ENCODE measurements at places on chromosomes 7 and 10. TPM values are rescaled to one million over a fixed set of nuclear protein-coding genes. Genes with fewer than 3 reads are reported as not detected.

Gene EVX1
- total RNA-seq, result not detected

Gene ADCY1
- total RNA-seq, result 1.8 TPM

Gene PPP1R9A
- 37.1 TPM for total RNA-seq

Gene SAMD9
- total RNA-seq, result 0.58 TPM
